ENCODE measurements at places on chromosomes 5 and 9. TPM values are rescaled to one million over a fixed set of nuclear protein-coding genes. Genes with fewer than 3 reads are reported as not detected.

The DND1 gene
- total RNA-seq, result 1.2 TPM

DNA sequence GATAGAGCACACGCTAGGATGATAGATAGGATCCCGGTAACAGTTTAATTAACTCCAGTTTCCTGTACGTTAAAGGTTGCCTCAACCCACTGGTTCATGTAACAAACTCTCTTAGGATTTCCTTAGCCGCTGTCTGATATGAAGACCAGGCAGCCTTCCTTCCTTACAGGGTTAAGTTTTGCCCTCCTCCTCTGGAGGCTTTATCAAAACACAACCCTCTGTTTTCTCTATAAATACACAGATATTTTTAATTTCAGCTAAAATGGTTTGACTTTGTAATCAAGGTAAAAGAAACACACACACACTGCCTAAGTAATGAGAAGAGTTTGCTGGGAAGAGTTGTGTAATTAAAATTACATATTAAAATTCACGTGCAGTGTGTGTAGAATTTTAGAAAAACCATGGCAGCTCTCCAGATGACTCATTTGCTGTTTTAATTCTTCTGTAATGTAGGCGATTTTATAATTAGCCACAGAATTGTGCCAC is 369.8 kb downstream of the CSNK1G3 start:
- no peak overlapping the region for H3K4me3 ChIP-seq
- H3K27me3 ChIP-seq, result no peaks in the 10 kb centered on the region
- DNase-seq, result no peak
- no peaks in the 10 kb centered on the region for H3K36me3 ChIP-seq

GRCh38 chr9:18127499-18127875 is 346.5 kb upstream of the ADAMTSL1 start:
- no peaks in the 10 kb centered on the region for H3K36me3 ChIP-seq
- no peak overlapping the region for H3K27ac ChIP-seq
- peaks cover 13% of the 10 kb centered on the region for H3K4me1 ChIP-seq
- no peak overlapping the region for H3K4me3 ChIP-seq
- DNase-seq, result no peak

GRCh38 chr5:149022200-149022599 is 40.7 kb downstream of the SH3TC2 start:
- H3K4me3 ChIP-seq, result no peak overlapping the region
- H3K27me3 ChIP-seq, result no peaks in the 10 kb centered on the region
- DNase-seq, result no peak
- H3K4me1 ChIP-seq, result no peaks in the 10 kb centered on the region

DNA sequence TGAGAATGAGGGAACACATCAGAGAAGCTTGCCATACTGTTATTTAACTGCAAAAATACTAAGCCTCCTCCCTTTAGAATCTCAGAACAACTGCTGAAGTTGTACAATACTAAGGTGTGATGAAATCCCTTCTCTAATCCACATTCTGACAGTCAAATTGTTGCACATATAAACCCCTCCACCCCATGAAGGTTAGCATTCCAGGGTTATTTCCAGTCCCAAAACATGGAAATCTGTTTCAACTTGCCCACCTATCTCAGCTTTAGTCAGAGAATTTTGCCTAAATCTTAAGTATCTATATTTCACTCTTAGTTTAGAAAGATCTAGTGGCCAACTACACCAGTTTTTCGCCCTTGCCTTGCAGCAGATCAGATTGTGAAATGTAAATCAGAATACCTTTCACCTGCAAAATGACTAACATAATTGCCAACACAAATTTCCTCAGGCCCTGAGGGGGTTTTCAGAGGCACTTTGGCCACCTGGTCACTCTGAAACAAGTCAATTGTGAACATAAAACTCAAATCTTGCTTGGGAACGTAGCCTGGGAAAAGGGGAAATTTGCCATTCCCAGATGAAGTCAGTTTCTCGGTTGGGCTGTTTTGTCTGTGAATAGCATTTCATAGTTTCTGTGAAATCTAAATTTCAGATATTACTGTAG is 93.9 kb downstream of the EFNA5 start:
- peaks cover 2% of the 10 kb centered on the region for H3K4me1 ChIP-seq
- no peak overlapping the region for H3K4me3 ChIP-seq
- H3K27ac ChIP-seq, result no peak overlapping the region
- no peaks in the 10 kb centered on the region for H3K36me3 ChIP-seq

- H3K27me3 ChIP-seq, result no peaks in the 10 kb centered on the region
- H3K36me3 ChIP-seq, result no peaks in the 10 kb centered on the region
- DNase-seq, result no peak
Measured at GRCh38 chr9:20526500-20527319, 95.6 kb downstream of the MLLT3 start.

The GNG10 gene
- total RNA-seq, result 19.8 TPM

- H3K27ac ChIP-seq, result no peak overlapping the region
- no peak for DNase-seq
- no peaks in the 10 kb centered on the region for H3K4me1 ChIP-seq
- H3K36me3 ChIP-seq, result no peaks in the 10 kb centered on the region
- no peak overlapping the region for H3K4me3 ChIP-seq
Measured at GRCh38 chr5:100595152-100595811, 60.1 kb downstream of the FAM174A start.

GRCh38 chr9:15743512-15743911 is 190.7 kb downstream of the CCDC171 start:
- H3K27ac ChIP-seq, result no peak overlapping the region
- no peaks in the 10 kb centered on the region for H3K4me1 ChIP-seq
- DNase-seq, result no peak
- H3K27me3 ChIP-seq, result no peaks in the 10 kb centered on the region
- no peaks in the 10 kb centered on the region for H3K36me3 ChIP-seq
- no peak overlapping the region for H3K4me3 ChIP-seq

DNA sequence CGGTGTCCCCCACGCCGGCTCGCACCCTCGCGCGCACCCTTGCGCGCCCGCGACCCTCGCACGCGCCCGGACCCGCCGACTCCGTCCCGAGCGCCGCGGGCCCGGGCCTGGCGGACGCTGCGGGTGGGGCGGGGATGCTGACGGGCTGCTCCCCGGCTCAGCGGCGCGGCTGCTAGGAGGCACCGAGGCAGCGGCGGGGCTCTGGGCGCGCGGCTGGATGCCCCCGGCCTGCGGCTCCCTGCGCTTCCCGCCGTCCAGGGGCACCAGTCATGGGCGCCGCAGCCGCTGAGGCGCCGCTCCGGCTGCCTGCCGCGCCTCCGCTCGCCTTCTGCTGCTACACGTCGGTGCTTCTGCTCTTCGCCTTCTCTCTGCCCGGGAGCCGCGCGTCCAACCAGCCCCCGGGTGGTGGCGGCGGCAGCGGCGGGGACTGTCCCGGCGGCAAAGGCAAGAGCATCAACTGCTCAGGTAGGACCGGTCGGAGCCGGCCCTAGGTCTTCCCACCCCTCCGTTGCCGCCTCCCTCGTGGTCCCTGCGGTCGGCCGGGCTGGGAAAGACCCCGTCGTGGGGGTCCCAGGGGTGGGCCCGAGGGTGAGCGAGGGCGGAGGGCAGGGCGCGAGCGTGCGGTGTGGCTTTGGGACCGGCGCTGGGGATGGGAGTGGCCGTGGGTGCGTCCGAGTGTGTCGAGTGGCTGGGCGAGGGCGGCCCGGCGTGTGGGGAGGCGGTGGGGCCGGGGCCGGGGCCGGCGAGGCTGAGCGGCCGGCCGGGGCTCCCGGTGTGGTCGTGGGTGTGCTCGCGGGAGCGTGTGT is 530 bp downstream of the TMEFF1 start:
- DNase-seq, result peak; percentile 48
- H3K27me3 ChIP-seq, result no peaks in the 10 kb centered on the region
- H3K4me3 ChIP-seq, result peak overlapping the region; percentile 55
- H3K4me1 ChIP-seq, result peaks cover 5% of the 10 kb centered on the region

The LECT2 gene
- total RNA-seq, result not detected

- H3K27ac ChIP-seq, result no peak overlapping the region
- no peaks in the 10 kb centered on the region for H3K36me3 ChIP-seq
- H3K27me3 ChIP-seq, result no peaks in the 10 kb centered on the region
- H3K4me3 ChIP-seq, result no peak overlapping the region
Measured at GRCh38 chr9:113998525-113999255, 79.4 kb downstream of the AMBP start.

DNA sequence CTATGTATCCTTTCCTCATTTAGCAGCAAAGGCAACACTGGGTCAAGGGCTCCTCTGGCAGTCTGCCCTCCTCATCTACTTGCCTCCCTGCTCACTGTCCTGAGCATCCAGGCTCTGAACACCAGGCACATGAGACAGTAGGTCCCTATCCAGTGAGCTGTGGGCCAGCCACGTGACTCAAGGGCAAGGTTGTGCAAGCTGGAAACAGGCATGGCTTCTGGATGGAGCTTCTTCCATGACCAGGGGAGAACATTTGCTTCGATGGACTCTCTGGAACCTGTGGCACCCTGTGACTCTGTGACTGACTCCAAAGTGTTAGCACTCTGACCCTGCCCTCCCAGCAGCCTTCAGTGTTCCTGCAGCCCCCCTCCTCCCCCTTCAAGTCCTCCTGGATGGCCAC is 31.2 kb downstream of the ENHO start:
- no peaks in the 10 kb centered on the region for H3K27me3 ChIP-seq
- no peaks in the 10 kb centered on the region for H3K4me1 ChIP-seq
- no peak overlapping the region for H3K27ac ChIP-seq
- H3K4me3 ChIP-seq, result no peak overlapping the region
- no peak for DNase-seq
- H3K36me3 ChIP-seq, result no peaks in the 10 kb centered on the region

DNA sequence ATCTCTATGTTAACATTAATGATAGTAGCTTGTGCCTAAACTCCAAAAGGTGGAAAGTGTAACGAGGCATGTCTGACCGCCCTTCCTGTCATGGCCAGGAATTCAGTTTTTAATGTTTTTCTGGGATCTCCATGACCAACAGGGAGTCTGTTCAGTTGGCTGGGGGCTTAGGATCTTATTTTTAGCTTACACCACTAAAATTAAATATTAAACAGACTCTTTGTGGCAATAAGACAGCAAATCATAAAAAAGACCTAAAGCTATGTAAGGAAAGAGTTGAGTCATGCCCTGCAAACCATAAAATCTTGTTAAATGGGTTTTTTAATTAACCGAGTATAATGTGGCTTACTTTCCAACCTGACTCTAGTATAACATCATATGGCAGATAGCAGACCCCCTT is 247.8 kb downstream of the DIRAS2 start:
- H3K27me3 ChIP-seq, result no peaks in the 10 kb centered on the region
- H3K36me3 ChIP-seq, result no peaks in the 10 kb centered on the region
- no peak for DNase-seq
- H3K27ac ChIP-seq, result no peak overlapping the region
- no peak overlapping the region for H3K4me3 ChIP-seq

The NIM1K gene
- 0.38 TPM for total RNA-seq

The NR4A3 gene
- total RNA-seq, result 71.0 TPM

DNA sequence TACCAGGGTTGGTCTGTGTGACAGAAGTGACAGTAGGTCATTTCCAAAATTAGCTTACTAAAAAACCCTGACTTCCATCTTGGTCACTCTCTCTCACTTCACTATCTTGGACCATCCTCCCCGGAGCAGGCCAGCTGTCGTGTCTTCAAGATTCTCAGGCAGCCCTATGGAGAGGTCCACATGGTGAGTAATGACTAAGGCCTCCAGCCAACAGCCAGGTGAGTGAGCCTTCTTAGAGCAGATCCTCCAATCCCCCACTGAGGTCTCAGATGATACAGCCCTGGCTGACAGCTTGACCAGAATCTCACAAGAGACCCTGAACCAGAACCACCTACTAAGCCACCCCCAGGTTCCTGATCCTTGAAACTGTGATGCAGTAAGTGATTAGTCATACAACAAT is 92.0 kb downstream of the DCP2 start:
- no peak overlapping the region for H3K27ac ChIP-seq
- H3K36me3 ChIP-seq, result no peaks in the 10 kb centered on the region
- no peaks in the 10 kb centered on the region for H3K27me3 ChIP-seq
- DNase-seq, result peak; percentile 15
- no peak overlapping the region for H3K4me3 ChIP-seq
- H3K4me1 ChIP-seq, result peaks cover 4% of the 10 kb centered on the region

DNA sequence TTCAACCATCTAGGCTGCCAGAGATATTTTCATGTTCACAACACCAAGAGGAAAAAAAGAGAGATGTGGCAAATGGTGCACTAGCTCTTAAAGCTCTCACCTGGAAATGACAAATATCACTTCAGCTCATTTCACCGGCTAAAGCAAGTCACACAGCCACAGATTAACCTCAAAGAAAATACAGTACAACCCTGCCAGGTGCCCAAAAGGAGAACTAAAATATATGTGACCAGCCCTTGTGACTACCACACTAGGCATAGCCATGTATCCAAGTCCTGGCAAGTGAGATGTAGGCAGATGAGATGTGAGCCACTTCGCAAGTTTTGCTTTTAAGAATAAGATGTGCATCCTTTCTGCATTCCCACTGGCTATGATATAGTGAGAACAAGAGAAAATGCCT is 41.4 kb downstream of the AGTPBP1 start:
- DNase-seq, result no peak
- no peaks in the 10 kb centered on the region for H3K36me3 ChIP-seq
- H3K4me1 ChIP-seq, result no peaks in the 10 kb centered on the region
- H3K27me3 ChIP-seq, result no peaks in the 10 kb centered on the region

GRCh38 chr5:4361753-4362152 is 766.1 kb downstream of the IRX1 start:
- no peak overlapping the region for H3K4me3 ChIP-seq
- no peaks in the 10 kb centered on the region for H3K4me1 ChIP-seq
- no peak overlapping the region for H3K27ac ChIP-seq
- DNase-seq, result no peak
- no peaks in the 10 kb centered on the region for H3K36me3 ChIP-seq

DNA sequence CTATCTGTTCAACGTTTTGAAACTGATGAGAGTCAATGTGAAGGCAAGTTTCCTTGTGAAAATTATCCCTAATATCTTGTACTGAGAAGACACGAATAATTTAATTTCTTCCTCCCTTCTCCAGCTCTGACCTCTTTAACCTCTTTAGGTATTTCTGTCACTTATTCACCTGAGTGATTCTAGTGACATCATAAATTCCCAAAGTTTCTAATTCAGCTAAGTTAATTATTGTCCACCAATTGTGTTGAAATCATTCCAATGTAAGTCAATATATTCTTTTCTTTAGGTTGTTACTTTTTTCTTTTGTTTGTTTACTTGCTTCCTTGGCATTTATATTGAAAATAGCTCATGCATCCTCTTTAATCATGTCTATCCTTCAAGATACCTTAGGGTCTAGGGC is 143.8 kb downstream of the PAPPA start:
- H3K36me3 ChIP-seq, result no peaks in the 10 kb centered on the region
- H3K27me3 ChIP-seq, result no peaks in the 10 kb centered on the region
- DNase-seq, result no peak
- no peaks in the 10 kb centered on the region for H3K4me1 ChIP-seq

The OR1J2 gene
- total RNA-seq, result not detected

Data from ovary (tissue), 10 donors.